Activated naive CD4-positive, alpha-beta T cell treated with anti-CD3 and anti-CD28 coated beads for 36 hours (primary cell): ENCODE measurements at places on chromosomes 1 and 21.

GRCh38 chr21:42515708-42516502, 2.3 kb downstream of the SLC37A1 start:
- no peak for DNase-seq

- DNase-seq = peak; percentile 60
Measured at GRCh38 chr1:205488074-205488723, 16.3 kb upstream of the CDK18 start.

DNA sequence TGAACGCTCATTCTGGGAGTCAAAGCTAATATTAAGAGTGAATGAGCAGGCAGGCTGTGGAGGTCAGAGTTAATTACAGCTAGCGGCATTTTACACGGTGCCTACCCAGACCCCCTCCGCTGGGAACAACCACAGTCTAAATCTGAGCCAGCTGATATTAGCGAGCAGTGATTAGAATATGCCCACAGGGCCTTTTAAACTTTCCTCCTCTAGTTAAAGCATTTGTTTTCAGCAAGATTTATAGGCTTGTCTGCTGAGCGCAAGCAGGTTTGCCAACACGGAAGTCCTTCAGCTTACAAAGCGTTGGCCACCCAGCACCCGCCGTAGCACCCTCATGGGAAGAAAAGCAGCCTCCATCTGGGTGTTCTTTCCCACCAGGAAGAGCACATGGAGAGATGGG, 72.1 kb downstream of the LMX1A start:
- DNase-seq = no peak

DNA sequence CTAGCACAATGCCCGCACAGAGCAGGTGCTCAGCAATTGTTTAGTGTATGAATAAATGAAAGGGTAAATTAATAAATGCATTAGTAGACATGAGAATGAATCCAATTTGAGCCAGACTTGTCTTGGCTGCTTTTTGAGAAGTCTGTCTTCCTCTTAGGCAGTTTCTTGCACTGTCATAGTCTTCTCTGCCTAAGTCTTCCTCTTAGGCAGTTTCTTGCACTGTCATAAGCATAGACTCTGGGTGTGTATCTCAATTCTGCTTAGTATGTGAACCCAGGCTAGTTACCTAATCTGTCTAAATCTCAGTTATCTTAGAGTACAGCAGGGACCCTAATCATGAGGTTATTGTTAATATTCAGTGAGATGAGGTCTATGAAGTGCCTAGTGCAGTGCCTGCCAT, 27.2 kb downstream of the NHLH2 start:
- no peak for DNase-seq

DNA sequence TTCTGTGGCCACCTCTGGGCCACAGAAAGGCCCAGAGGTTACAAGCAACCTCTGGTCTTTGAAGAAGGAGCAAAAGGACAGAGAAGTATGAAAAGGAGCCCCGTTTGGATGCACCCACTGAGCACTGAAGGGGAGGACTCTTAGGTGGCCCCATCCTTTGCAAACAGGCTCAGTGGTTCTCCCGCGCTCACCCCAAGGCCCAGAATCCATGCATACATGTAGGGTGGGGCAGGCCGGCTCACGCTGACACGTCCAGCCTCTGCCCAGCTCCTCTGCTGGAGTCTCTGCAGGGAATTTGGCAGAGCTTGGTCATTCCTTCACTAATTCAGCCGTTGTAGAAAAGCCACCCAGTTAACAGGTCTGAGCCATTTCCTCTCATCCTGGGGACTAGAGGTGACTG, 61.3 kb upstream of the AJAP1 start:
- DNase-seq = no peak

GRCh38 chr1:84078108-84078841, 65.8 kb upstream of the PRKACB start:
- DNase-seq = no peak

DNA sequence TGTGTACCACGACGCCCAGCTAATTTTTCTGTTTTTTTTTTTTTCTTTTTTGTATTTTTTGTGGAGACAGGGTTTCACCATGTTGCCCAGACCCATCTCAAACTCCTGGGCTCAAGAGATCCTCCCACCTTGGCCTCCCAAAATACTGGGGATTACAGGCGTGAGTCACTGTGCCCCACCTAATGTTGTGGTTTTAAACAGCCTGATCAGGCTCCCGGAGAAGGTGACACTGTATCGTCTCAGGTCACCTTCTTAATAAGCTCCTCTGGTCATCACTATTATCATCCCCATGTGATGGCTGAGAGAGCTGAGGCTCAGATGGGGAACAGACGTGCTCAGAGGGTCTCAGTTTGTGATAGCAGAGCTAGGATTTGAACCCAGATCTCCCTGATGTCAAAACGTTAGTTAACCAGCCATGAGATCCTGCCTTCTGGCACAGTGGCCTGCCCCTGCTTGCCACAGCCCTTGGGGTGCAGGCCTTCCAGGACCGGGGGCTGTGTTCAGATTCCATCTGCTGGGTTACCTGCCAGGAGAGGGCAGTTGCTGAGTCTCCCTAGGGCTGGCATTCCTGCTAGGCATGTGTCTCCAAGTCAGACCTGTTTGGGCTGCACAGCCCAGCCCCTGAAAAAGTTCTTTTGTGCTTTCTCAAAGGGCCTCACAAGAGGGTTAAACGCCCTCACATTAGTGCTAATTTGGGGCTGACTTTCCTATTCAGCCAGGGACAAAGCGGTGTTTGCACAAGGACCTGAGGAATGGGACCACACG, 32.7 kb upstream of the GRHL3 start:
- DNase-seq = no peak

DNA sequence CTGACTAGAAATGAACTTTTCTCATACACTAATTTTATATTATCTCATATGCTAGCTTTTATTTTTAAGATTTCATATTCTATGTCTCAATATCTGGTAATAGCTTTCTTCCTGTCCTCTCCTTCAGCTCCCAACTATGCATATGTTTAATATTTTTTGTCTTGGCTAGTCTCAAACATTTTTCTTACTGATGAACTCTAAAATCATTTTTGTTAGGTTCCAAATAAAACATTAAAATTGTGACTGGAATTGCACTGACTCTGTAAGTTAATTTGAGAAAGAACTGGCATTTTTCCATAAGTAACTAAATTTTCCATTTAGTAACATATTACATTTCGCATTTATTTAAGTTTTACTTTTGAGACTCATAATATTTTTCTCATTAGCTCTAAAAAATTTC, 368.5 kb upstream of the DPYD start:
- DNase-seq = no peak

GRCh38 chr1:244066954-244067716, 16.1 kb downstream of the ZBTB18 start:
- no peak for DNase-seq

DNA sequence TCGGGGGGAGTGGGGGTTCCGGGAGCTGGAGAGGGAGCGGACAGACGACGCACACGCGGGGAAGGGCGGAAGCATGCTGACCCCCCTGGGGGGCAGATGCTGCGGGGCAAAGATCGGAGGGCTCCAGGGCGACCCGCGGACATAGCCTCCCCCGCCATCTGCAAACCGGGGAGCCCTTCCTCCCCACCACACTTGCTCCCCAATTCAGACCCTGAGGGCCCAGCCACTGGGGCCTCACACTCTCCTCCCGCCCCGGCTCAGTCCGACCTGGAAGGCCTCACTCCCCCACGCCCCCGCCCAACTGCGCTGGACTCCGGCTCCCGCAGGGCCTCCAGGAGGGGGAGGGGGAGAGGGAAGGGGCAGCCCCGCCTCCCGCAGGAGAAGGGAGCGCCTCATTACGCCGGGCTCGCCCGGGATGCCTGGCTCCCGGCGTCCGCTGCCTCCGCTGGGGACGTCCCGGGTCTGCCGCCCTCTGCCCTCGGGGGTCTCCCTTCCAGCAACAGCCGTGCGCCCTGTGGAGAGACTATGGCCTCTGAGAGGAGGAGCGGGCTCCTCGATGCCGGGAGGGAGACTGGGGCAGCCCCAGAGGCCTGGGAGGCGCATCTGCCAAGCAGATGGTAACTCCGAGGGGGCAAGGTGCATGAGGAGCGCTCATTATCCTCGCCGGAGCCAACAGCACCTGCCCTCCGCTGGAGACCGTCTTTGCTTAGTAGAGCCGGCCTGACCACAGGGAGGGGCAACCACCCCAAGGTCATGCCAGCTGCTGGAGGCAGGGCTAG, 636 bp upstream of the CAMK2N1 start:
- no peak for DNase-seq
